Mesendoderm (in vitro differentiated cells): ENCODE measurements at places on chromosomes 12 and 14.

GRCh38 chr12:27934276-27934675 lies 38.3 kb downstream of the PTHLH start:
- DNase-seq, result no peak
- H3K27ac ChIP-seq, result no peak overlapping the region
- no peaks in the 10 kb centered on the region for H3K4me1 ChIP-seq
- no peaks in the 10 kb centered on the region for H3K27me3 ChIP-seq
- H3K4me3 ChIP-seq, result no peak overlapping the region
- no peaks in the 10 kb centered on the region for H3K36me3 ChIP-seq

- no peaks in the 10 kb centered on the region for H3K4me1 ChIP-seq
- no peak for DNase-seq
- H3K4me3 ChIP-seq, result no peak overlapping the region
- H3K36me3 ChIP-seq, result no peaks in the 10 kb centered on the region
- H3K27me3 ChIP-seq, result no peaks in the 10 kb centered on the region
- no peak overlapping the region for H3K27ac ChIP-seq
Measured at GRCh38 chr12:14868916-14869506, 16.6 kb downstream of the MGP start.

GRCh38 chr12:67323007-67323406 lies 53.8 kb downstream of the CAND1 start:
- H3K27ac ChIP-seq, result no peak overlapping the region
- H3K4me1 ChIP-seq, result no peaks in the 10 kb centered on the region

GRCh38 chr14:55781046-55781445 lies 201.0 kb downstream of the KTN1 start:
- H3K27ac ChIP-seq, result no peak overlapping the region
- no peaks in the 10 kb centered on the region for H3K4me1 ChIP-seq
- H3K27me3 ChIP-seq, result no peaks in the 10 kb centered on the region
- no peak overlapping the region for H3K4me3 ChIP-seq
